Foreskin melanocyte (primary cell): ENCODE measurements at places on chromosomes 4 and X.
A peak's percentile ranks its signal among the peaks of the same experiment; 100 is the strongest.

DNA sequence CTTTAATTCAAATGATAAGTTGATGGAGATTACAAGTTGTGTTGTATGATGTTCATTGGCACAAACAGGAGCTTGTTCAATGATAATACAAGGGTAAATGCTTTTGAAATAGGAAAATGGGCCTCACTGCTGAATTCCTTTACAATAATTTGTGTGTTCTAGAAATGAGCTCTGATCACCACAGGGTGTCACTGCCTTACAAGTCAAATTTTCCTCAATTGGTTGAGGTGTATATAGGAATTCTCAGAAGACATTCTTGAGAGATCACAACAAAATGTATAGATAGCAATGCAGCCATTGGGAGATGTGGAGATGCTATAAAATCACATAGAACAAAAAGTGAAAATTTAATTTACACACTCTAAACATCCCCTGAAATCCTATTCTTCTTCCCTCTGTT lies 49.6 kb downstream of the KLF8 start:
- no peak for DNase-seq

GRCh38 chr4:88226143-88226542 lies 58.2 kb downstream of the PPM1K start:
- no peak for DNase-seq

- peak; percentile 45 for DNase-seq
These were observed 65.1 kb upstream of the CCDC160 start for GRCh38 chrX:134171661-134172587.

DNA sequence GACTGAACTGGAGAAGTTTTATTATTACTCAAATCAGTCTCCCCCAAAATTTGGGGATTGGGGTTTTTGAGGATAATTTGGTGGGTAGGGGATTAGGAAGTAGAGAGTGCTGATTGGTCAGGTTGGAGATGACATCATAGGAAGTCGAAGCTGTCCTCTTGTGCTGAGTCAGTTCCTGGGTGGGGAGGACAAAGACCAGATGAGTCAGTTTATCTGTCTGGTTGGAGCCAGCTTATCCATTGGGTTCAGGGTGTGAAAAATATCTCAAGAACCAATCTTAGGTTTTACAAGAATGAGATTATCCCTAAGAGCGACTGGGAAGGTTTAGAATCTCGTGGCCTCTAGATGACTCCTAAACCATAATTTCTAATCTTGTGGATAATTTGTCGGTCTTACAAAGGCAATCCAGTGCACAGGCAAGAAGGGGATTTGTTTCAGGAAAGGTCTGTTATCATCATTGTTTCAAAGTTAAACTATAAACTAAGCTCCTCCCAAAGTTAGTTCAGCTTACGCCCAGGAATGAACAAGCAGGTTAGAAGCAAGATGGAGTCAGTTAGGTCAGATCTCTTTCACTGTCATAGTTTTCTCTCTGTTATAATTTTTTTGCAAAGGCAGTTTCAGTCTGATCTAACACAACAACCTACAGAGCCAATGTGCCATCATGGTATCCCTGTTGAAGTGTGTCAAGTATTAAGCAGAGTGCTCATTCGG lies 274.5 kb downstream of the SLC7A11 start:
- no peak for DNase-seq

GRCh38 chr4:113998079-113998478 lies 18.6 kb upstream of the ARSJ start:
- DNase-seq: no peak

DNA sequence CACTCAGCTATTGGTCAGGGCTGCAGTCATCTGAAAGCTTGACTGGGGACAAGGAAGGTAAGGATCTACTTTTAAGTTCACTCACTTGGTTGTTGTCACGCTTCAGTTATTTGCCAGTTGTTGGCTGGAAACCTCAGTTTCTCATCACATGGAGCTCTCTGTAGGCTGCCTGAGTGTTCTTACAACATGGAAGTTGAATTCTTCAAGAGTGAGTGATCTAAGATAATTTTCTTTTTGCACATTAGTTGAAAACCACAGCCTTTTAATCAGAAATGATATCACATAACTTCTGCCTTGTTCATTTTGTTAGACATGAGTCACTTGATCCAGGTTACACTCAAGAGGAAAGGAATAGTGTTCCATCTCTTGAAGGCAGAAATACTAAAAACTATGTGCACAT lies 552.7 kb downstream of the RAPGEF2 start:
- DNase-seq: no peak

GRCh38 chrX:153706799-153707198 lies 17.4 kb downstream of the BCAP31 start:
- DNase-seq: no peak

DNA sequence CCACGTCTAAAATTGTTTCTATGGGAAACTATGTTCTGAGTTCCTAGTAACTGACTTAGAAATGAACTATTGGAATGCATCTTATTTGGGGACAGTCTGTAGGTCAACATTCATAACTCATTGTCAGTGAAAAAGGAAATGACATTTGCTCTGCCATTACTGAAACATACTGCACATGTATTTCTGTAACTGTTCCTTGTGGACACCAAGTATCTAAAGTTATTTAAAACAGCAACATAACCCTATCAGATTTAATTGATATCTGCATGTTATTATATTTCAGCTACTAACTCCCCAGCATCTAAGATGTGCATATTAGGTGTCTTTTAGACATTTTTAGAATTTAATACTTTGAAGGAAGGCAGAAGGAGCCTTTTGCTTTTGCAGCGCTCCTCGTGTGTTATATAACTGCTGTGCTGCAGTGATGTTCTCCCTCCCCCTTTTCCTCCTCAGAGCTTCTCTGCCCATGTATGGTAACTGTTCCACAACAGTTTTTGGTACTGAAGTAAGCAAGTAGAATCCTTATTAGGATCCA lies 37.2 kb upstream of the TMEM131L start:
- no peak for DNase-seq

DNA sequence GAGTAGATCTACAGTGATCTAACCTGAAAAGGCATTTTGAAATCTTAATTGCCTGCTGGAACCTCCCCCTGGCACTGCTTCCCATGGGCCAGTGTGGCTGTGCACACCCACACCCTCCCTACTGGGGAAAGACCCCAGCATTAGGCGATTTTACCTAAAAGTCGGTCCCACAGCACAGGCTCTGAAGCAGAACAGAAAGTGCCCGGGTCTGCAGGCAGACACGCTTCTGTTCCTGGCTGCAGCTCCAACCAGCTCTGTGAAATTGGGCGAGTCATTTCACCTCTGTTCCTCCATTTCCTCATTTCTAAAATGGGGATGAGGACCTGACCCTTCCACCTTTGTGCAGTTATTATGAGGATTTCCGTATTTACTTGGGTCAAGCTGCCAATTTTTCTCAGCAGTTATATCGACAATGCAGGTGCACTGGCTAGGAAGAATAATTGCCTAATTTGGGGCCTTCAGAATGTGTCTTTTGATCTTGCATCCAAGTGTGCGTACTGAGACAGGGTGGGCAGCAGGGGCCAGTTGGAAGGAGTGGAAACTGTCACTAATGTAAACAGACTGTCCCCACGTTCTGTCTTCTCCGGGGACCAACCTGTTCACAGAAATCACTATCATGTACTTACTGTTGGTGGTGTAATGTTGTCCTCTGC lies 7.1 kb downstream of the KLF3 start:
- DNase-seq: no peak

DNA sequence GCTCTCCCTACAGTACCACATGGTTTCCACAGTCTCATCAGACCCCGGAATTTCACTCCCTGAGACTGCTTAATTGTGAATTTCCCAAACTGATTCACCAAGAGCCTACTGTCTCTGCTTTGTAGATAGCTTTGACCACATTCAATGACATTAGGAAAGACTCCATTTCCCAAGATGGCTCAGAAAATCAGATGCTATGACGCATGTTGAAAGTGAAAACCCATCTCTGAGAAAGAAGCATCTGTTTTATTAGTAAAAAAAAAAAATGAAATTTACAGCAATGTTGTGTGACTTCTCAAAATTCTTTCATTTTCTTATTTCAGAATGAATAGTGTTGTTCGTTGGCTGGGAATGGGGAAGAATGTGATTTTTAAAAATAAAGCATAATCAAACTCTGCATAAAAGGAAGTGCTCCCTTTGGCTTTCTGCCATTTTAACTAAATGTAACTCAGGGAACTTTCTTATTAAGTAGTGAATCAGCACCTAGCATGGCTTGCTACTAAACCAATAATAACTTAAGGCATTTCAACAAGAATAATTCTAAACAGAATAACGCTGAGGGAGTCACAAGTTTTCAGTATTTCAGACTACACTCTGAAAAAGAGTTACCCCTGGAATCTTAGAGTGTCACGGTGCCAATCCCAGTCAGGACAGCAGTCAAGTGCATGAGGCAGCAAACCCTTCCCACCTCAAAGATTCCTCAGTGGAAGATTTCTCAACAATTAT lies 97.4 kb upstream of the MYOZ2 start:
- no peak for DNase-seq

DNA sequence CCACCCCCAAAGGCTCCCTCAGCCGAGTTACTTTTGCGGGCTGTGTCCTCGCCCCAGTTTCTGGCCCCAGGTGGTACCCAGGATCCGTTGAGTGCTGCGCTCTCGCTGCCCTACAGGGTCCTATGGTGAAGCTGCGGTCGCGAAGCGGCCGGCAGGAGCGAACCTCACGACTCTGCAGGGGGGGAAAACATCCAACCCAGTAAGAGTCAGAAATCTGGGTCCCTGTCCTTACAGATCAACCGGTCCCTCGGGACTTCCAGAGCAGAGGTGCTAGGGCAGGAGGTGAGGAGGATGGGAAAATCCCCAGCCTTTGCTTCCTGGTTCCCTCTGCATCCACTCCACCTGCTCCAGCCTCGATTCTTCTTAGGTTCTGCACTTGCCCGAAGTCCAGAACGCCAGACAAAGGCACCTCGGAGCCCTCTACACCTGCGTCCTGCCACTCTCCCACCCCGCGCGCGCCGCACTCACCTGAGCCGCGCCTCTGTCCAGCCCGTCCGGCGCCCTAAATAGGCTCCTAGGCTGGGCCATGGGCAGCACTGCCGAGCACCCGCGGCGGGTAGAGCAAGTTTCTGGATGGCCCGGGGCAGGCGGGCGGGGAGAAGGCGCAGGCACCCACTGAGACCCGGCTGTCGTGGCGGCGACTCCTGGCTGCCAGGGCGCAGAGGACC lies at the start of gene HS3ST1:
HS3ST1 (minus strand) TSS at position 664 of the 668 bp plus-strand sequence. CDS start 28,889 bp downstream, outside the sequence.
- DNase-seq: no peak

- no peak for DNase-seq
These were observed 554.6 kb downstream of the INPP4B start for GRCh38 chr4:142291299-142292050.

DNA sequence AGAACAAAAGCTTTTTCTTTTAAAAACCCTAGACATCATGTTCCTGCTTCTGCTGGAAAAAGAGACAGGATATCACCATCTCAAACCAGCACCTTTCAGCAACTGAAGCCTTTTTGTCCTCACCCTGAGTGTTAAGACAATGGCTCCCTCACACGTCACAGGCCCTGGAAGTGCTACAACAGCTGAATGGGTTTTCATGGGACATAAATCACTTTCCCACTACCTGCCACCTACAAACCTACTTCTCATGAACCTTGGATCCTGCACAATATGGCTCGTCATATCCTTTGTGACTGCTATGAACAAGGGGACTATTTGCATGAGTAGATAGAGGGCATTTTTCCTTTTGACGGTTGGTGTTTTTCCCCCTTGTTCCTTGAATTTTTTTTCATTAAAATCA lies 93.6 kb downstream of the TSPAN5 start:
- no peak for DNase-seq

DNA sequence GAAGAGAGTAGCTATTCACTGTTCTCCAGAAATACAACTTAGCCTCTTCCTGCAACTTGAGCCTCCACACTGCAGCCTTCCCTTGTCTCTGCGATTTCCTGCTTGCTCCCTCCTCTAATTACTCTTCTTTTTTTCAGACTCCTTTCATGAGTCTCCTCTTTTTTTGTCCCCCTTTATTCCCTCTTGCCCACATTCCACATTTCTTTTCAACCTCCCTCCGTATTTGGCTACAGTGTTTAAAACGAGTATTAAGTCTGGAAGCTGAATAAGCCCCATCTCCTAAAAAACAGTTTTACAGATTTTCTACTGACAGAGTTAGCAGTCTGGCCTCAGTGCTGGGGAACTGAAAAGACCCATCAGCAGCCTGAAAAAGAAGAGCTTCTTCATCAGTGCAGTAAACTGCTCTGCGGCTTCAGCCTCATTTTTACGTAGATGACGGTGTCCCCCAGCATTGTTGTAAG lies 141.5 kb downstream of the TENM3 start:
- DNase-seq: no peak

GRCh38 chrX:38268011-38268410 lies 47.3 kb upstream of the SRPX start:
- no peak for DNase-seq

- no peak for DNase-seq
These were observed 929 bp downstream of the ZBTB33 start for GRCh38 chrX:120251471-120252011.

GRCh38 chr4:71995297-71995696 lies 36.5 kb upstream of the NPFFR2 start:
- DNase-seq: no peak

- no peak for DNase-seq
These were observed 104.8 kb upstream of the CASK start for GRCh38 chrX:42028109-42028508.

GRCh38 chrX:54560411-54560810 lies 30.4 kb downstream of the GNL3L start:
- DNase-seq: no peak
